ENCODE measurements at places on chromosomes 13 and 19. TPM values are rescaled to one million over a fixed set of nuclear protein-coding genes. Genes with fewer than 3 reads are reported as not detected.

SLAIN1 gene
- 0.24 TPM for total RNA-seq

ANGPTL8 gene
- total RNA-seq: not detected

PSG6 gene
- total RNA-seq: 0.31 TPM

IRS2 gene
- total RNA-seq: 5.6 TPM

ZNF573 gene
- total RNA-seq: 6.0 TPM

ERICH4 gene
- total RNA-seq: not detected

FAAP24 gene
- total RNA-seq: 3.7 TPM

IL11 gene
- total RNA-seq: 39.6 TPM

MRPL54 gene
- 71.2 TPM for total RNA-seq

FFAR2 gene
- not detected for total RNA-seq

DNA sequence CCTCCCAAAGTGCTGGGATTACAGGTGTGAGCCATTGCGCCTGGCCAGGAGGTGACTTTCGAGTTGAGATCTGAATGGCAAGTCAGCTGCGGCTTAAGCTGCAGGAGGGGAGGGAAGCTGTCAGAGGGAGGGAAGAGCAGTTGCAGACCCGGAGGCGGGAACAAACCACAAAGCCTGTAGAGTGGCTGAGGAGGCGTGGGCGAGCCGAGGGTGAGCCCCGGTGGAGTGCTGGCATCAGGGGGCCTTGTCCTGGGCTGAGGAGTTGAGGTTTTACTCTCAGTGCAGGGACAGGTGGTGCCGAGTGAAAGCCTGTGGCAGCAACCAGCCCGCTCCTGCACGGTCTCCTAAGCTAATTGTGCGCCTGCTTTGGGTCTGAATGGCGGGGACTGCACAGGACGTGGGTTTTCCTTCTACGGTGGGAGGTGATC, 24.2 kb downstream of the PPP1R37 start:
- H3K4me1 ChIP-seq: no peaks in the 10 kb centered on the region
- no peak for DNase-seq
- peaks cover 4% of the 10 kb centered on the region for H3K36me3 ChIP-seq

DNA sequence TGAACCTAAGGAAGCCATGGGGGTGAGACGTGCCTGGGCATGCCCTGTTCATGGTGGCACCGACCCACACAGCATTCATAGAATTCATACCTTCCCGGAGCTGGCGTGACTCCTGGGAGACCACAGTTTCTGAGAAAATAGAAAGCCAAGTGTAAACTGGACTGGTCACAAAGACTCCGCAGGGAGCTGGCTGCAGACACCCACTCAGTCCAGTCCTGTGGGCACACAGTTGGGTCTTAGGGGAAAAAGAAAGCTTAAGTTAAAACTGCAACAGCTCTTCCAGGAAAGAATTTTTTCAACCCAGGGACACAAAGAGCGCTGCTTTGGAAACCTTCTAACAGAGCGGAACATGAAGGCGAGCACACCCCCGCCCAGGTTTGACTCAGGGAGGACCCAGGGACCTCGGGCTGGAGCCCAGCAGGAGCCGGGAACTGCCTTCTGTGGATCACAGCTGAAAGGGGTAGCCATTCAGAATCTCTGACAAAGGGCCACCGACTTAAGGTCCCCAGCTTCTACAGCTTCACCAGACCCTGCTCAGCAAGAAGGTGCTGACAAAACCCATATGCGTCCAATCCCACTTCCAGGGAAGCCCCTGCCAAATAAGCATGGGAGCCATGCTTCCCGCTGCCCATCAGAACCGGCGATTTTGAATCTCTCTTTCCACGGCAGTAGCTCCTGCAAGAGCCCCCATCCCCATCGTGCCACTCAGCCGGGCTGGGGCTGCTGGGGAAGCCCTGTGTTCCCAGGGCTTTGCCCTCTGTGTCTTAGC, 183.7 kb downstream of the COL4A1 start:
- DNase-seq: no peak
- H3K36me3 ChIP-seq: no peaks in the 10 kb centered on the region
- H3K27me3 ChIP-seq: no peaks in the 10 kb centered on the region
- H3K4me3 ChIP-seq: no peak overlapping the region
- no peak overlapping the region for H3K27ac ChIP-seq

DNA sequence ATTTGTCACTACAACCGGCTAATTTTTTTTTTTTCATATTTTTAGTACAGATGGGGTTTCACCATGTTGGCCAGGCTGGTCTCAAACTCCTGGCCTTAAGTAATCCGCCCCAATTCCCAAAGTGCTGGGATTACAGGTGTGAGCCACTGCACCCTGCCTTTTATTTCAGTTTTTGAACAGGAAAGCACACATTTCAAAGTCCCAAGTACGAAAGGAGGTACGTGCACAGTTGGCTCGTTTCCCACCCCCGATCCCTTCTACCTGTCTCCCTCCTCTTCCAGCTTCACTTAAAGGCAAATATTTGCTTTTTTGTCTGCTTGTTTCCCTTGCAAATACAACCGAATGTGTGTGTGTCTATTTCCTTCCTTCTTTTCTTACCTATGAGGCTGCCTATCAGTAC, 30.5 kb downstream of the ZIC5 start:
- H3K27ac ChIP-seq: no peak overlapping the region
- H3K4me1 ChIP-seq: no peaks in the 10 kb centered on the region
- H3K27me3 ChIP-seq: peaks cover 31% of the 10 kb centered on the region

DNA sequence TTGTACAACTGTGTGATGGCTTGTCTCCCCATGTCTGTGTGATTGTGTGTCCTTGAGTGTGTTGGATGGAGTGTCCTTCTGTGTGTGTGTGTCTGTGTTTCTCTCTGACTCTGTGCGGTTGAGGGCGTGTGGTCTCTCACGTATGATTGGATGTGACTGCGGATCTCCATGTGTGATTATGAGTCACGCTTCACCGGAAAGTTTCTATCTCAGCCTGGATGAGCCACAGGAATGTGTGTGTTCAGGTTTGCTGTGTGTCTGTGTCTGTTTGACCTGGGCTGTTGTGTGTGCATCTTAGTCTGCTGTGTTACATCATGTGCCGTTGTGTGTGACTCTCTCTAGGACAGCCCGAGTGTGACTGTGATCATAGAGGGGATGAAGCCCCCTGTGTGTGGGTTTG, 15.5 kb upstream of the ZNF835 start:
- H3K36me3 ChIP-seq: peaks cover 5% of the 10 kb centered on the region
- no peak for DNase-seq
- no peak overlapping the region for H3K4me3 ChIP-seq
- H3K27me3 ChIP-seq: peaks cover 1% of the 10 kb centered on the region

DNA sequence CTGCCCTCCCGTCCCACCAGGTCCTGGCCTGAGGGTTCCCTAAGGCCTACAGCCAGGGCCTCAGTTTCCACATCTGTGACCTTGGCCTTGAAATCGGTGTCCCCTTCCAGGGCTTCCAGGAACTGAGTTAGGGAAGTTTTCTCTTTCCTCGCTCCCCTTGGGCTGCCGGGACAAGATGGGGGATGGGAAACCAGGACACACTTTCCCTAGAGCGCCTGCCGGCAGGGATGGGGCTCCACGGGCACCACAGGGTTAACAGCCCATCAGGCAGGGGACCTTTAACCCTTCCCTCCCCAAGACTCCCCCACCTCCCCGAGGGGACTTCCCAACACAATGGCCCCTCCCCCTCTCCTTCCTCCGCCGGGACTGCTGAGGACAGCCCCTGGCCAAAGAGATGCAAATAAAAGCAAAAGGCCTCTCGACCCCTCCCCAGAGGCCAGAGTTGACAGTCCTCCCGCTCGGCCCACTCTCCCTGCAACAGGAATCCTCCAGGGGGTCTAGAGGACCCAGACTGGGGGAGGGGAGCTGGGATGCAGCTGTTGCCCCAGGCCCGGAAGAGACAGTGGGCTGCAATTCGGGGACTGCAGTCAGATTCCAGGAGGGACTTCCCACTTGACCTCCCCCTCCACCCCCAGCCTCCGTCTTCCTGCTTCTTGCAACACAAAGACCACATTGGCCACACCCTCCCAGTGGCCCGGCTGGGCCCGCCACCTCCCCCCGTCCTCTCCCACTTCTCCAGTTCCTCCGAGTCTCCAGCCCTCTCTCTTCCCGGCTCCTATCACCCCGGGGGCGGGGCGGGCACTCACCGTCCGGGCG, 3.4 kb downstream of the BBC3 start:
- peak; percentile 89 for DNase-seq
- H3K4me1 ChIP-seq: peaks cover 31% of the 10 kb centered on the region
- peak overlapping the region; percentile 91 for H3K27ac ChIP-seq
- H3K27me3 ChIP-seq: peaks cover 7% of the 10 kb centered on the region
- peaks cover 10% of the 10 kb centered on the region for H3K36me3 ChIP-seq

DNA sequence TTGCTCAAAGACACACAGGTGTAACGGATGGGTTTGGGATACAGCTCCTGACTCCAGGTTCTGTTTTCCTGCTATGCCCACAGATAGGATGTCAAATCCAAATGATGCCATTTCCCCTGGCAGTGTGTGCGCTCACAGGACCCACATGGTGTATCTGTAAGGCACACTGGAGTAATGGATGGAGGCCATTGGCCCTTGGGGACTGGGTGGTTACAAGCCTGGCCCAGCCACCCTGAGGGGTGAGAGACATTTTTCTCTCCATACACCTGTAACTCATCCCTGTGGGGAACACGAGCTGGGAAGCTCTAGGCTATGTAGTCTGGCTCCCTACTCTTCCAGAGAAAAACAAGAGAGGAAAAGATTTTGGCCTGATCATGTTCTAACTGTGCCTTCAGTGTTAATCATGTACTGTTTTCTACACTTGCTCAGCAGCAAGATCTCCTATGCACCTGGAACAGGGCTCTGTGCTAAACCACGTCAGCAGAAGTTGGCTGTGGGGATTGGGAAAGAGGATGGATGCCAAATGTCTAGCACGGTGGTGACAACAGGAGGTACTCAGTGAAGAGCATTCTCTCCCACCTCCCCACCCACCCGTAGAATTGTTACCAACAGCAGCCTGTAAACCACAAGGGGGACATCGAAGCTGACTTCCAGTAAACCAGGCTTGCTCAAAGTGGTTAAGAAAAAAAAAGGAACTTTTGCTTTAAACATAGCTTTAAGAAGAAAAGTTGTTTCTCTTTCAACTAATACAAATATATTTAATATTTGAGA, 237.0 kb downstream of the LACC1 start:
- DNase-seq: no peak
- H3K4me1 ChIP-seq: peaks cover 13% of the 10 kb centered on the region
- no peak overlapping the region for H3K27ac ChIP-seq
- no peaks in the 10 kb centered on the region for H3K27me3 ChIP-seq
- no peak overlapping the region for H3K4me3 ChIP-seq

GRCh38 chr13:69946511-69946910, 161.1 kb upstream of the ATXN8OS start:
- no peaks in the 10 kb centered on the region for H3K36me3 ChIP-seq
- no peaks in the 10 kb centered on the region for H3K27me3 ChIP-seq
- H3K27ac ChIP-seq: no peak overlapping the region

- no peak for DNase-seq
- H3K4me1 ChIP-seq: peaks cover 22% of the 10 kb centered on the region
- H3K27me3 ChIP-seq: peaks cover 13% of the 10 kb centered on the region
- no peak overlapping the region for H3K27ac ChIP-seq
These were observed 40.3 kb downstream of the RASL11A start for GRCh38 chr13:27310946-27311345.

DNA sequence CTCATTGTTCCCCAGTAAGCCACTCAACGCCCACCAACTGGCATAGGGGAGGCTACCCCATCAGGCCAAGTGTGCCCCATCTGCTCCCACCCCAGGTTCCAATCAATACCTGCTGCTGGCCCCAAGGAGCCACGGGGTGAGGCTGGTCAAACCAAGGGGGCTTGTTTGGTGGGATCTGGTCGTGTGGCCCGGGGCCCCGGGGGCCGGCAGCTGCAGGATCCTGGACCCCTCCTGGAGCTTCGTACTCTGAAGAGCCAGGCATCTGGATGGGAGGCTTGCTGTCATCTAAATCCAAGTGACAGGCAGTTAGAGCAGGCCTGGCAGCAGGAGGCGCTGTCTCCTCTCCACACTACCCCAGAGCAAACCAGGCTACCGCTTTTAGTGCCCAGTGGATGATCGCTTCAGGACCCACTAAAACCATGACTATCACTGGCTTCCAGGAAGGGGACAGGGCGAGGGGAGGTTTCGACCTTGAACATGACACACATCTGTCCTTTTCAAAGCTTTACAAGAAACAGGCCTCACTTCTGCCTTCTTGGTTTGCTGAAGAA, 14.2 kb downstream of the CHERP start:
- no peak for DNase-seq
- H3K27ac ChIP-seq: no peak overlapping the region
- H3K4me3 ChIP-seq: no peak overlapping the region
- peaks cover under 1% of the 10 kb centered on the region for H3K27me3 ChIP-seq
- H3K4me1 ChIP-seq: no peaks in the 10 kb centered on the region

GRCh38 chr19:48768994-48769713, 13.8 kb downstream of the FGF21 start:
- DNase-seq: no peak
- H3K4me1 ChIP-seq: no peaks in the 10 kb centered on the region
- H3K27me3 ChIP-seq: peaks cover 26% of the 10 kb centered on the region
- H3K27ac ChIP-seq: no peak overlapping the region
- H3K4me3 ChIP-seq: no peak overlapping the region
- H3K36me3 ChIP-seq: no peaks in the 10 kb centered on the region

GRCh38 chr13:81487151-81487550, 1146.2 kb upstream of the SPRY2 start:
- no peak overlapping the region for H3K27ac ChIP-seq
- DNase-seq: no peak
- H3K27me3 ChIP-seq: no peaks in the 10 kb centered on the region
- no peak overlapping the region for H3K4me3 ChIP-seq
- no peaks in the 10 kb centered on the region for H3K36me3 ChIP-seq

DNA sequence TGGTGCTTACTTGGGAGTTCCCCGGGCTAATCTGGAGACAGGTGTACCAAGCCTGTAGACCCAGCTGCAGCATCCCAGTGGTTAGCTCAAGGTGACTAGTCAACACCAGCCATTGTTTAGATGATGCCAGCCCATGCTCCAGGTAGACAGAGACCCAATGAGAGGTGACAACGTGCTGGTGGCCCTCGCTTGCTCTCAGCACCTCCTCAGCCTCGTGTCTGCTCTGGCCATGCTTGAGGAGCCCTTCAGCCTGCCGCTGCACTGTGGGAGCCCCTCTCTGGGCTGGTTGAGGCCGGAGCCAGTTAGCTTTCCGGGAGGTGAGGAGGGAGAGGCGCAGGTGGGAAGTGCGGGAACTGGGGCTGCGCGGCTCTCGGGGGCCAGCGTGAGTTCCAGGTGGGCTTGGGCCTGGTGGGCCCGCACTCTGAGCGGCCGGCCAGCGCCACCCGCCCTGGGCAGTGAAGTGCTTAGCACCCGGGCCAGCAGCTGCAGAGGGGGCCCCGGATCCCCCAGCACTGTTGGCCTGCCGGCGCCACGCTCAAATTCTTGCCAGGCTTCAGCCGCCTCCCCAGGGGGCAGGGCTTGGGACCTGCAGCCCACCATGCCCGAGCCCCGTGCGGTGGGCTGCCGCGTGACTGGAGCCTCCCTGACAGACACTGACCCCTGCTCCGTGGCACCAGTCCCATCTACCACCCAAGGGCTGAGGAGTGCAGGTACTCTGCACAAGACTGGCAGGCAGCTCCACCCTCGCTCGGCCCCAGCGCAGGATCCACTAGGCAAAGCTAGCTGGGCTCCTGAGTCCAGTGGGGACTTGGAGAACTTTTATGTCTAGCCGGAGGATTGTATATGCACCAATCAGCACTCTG, 85.9 kb upstream of the VSTM2B start:
- peaks cover 5% of the 10 kb centered on the region for H3K27me3 ChIP-seq
- H3K4me1 ChIP-seq: no peaks in the 10 kb centered on the region
- no peak overlapping the region for H3K27ac ChIP-seq
- no peak overlapping the region for H3K4me3 ChIP-seq
- no peak for DNase-seq

GRCh38 chr13:113140677-113141600, 17.5 kb upstream of the PROZ start:
- no peak overlapping the region for H3K4me3 ChIP-seq
- no peak for DNase-seq
- no peaks in the 10 kb centered on the region for H3K4me1 ChIP-seq
- H3K27ac ChIP-seq: no peak overlapping the region
- H3K36me3 ChIP-seq: no peaks in the 10 kb centered on the region
